T-cell (primary cell): ENCODE measurements at places on chromosomes 4 and X. TPM values are rescaled to one million over a fixed set of nuclear protein-coding genes. Genes with fewer than 3 reads are reported as not detected.

- DNase-seq, result no peak
- H3K27me3 ChIP-seq, result peaks cover 2% of the 10 kb centered on the region
- H3K36me3 ChIP-seq, result no peaks in the 10 kb centered on the region
- no peak overlapping the region for H3K4me3 ChIP-seq
Measured at GRCh38 chr4:121594796-121595526, 101.8 kb downstream of the ANXA5 start.

PNPLA4 gene
- 6.2 TPM for total RNA-seq

TCP11X2 gene
- total RNA-seq, result not detected

PAGE2B gene
- total RNA-seq, result 1.6 TPM

MAGEA3 gene
- not detected for total RNA-seq
